ENCODE measurements at places on chromosomes 7 and 10.

GRCh38 chr10:104349623-104350126 lies 4.0 kb upstream of the CFAP58 start:
- no peak for DNase-seq

GRCh38 chr7:117205873-117206272 lies 117.0 kb downstream of the WNT2 start:
- no peak for DNase-seq

DNA sequence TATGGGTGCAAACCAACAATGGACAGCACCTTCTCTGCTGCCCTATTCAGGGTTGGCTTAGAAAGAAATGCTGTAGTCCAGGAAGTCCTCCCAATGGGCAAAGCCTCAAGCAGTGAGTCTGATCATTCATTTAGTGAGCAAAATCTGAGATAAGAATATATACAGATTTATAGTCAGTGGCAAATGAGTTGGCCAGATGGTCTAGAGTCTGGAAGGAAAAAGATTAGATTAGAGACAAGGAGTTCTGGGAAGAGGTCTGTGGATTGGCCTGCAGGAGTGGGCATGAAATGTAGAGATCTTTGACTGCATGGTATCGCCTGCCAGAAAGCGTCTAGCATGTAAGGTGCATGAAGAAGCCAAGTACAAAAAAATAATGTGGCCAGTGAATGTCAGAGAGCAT lies 201.9 kb upstream of the PTER start:
- no peak for DNase-seq

GRCh38 chr7:4854916-4855315 lies 6.9 kb downstream of the PAPOLB start:
- DNase-seq, result no peak

DNA sequence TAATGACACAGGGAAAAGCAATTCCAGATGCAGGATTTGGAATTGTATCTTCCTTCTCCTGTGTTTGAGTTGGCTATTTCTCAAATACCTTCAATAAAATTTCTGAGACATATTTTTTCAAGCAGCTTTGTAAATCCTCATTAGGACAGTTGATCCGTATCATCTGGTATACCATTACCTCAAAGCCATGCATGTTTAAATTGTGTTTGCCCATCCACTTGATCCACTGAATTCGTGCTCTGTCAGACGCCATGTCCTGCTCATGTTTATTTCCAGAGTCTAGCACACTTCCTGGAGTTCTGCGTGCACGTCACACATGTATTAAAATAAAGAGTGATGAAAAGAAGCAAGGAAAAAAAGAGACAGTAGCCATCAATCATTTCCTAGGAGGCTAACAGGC lies 141.8 kb upstream of the CDC14C start:
- DNase-seq, result no peak

DNA sequence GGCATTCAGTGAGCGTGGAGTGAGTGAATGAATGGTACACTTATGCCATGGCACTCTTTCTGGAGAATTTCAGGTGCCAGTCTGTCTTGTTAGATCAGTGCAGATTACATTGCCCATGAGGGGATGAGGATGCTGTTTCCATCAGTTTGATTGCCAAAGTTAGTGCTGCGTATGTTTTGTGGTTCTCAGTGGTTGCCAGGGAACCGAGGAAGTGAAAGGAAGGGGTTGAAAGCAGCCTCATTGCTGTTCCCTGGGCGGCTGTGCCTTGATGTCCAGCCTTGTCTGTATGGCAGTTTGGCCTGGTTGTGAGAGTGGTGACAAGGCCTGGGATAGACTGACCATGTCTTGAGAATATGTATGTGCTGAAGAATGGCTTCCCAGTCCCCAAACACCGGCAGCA lies 30.2 kb downstream of the WBP1L start:
- no peak for DNase-seq

DNA sequence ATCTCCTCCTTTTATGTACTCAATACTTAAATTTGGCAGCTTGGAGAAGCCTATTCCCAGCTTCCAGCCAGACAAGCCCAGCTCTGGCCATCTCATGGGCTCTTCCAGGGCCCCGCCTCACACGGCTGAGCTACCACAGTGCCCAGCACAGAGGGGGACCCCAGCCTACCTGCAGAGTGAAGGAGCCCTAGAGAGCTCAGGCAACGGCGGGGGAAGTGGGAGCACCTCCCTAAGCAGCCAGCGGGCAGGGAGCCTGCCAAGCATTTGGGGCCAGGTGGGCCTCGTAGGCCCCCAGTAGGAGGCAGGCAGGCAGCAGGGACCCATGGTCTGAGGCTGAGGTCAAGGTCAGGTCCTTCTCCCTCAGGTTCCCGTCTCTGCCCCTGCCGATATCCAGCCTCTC lies 29.1 kb upstream of the SMARCD3 start:
- DNase-seq, result no peak

DNA sequence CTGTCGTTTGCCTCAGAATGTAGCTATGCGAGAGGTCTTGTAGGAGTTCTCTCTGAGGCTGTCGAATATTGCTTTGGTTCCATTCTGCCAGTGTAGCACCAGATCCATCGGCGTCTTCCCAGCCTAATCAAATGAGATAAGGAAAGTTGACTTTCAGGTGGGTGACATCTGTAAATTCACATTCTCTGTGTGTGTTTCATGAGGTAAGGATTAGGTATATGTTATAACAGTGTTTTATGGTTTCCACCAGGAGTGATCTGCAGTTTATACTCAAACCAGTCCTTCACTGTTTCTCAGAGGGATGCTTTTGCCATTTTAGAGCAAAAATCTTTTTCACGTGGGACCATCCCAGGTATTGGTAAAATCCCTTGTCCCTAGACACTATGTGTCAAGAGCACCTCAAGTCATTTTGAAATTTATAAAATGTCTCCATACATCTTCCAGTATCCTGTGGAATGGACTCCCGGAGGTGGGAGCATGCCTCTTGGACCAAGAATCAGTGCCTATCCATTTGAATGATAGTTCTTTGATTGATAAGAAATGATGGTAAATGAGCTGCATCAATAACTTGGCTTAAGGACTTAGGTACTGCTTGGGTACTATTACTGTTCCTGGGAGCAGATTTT lies 7.9 kb downstream of the ANKRD1 start:
- no peak for DNase-seq

DNA sequence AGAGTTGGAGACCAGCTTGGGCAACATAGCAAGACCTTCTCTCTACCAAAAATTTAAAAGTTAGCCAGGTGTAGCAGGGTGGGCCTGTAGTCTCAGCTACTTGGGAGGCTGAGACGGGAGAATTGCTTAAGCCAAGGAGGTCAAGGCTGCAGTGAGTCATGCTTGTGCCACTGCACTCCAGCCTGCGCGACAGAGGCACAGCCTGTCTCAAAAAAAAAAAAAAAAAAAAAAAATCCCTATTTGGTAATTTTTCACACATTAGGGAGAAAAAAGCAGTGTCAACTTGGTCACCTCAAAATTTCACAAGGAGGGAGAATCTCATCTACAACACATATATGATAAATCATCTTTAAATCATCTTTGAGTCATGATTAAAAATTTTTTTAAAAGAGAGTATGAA lies 6.4 kb upstream of the ZNF398 start:
- DNase-seq, result no peak

GRCh38 chr10:113316506-113316905 lies 236.3 kb upstream of the HABP2 start:
- DNase-seq, result no peak

DNA sequence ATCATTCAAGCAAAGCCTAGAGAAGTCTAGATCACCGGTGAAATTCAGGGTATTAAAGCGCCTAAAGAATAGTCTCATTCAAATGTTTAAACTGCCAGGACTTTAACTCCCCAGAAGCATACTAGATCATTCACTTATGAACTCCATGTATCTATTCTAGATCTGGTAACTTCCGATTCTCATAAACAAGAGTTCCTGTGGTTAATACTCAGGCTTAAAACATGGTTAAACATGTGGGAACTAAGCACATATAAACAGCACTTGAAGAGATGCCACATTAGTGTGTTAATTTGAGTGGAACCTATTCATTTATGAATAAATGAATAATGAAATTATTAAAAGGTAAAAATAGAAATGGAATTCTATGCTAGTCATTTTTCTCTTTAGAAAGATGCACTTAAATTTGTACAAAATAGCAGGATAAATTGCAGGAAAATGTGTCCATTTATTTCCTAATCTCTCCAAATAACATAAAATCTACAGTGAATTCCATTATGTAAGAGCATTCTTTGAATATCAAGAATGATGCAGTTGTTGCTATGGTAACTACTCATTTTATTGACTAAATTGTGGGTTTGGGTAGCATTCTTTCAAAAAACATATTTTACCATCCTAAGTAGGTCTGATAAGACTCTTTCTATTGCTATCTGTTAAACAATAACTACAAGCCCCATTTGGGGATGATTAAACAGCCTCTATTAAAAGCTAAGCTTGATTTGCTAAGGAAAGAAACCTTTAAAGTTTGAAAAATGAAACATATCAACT lies 147.6 kb upstream of the TMEM168 start:
- DNase-seq, result no peak

DNA sequence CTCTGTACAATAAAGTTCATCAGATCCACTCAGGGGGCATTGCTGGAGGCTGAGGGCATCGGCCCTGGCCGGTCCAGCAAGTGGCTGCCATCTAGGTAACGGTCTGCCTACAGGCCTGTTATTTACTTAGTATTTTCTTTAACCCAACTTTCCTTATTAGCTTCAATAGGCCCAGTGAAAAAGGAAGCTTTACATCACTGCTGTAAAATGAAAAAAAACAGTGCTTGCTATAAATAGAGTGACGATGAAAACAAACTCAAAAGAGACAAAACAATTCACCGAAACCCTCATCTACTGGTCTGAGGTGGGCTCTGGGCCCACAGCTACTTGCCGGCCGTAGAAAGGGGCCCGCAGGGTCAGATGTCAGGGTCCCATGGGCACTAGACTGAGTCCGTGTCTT lies 192.5 kb downstream of the ELFN1 start:
- no peak for DNase-seq

GRCh38 chr7:40530292-40530691 lies 395.5 kb downstream of the SUGCT start:
- DNase-seq, result no peak

- DNase-seq, result no peak
Observed at GRCh38 chr10:44898665-44899064, 12.5 kb upstream of the TMEM72 start.

DNA sequence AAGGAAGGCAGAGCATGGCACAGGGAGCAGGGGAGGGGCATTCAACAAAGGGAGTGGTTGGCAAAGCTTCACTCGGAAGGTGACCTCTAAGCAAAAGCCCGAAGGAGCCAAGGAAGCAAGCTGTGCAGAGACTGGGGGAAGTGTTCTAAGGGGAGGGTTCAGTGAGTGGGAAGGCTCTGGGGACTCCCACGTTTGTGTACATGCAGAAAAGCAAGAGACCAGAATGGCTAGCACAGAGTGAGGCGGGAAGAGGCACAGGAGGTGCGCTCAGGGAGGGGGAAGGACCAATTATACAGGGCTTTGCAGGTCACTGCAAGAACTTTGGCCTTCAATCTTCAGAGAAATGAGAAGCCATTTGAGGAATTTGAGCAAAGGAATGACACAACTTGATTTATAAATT lies 7.4 kb downstream of the ARHGAP21 start:
- no peak for DNase-seq

- DNase-seq, result no peak
Observed at GRCh38 chr10:79185796-79186374, 117.1 kb downstream of the ZMIZ1 start.

- no peak for DNase-seq
Observed at GRCh38 chr7:134618756-134619530, 27.7 kb upstream of the BPGM start.

GRCh38 chr10:17009212-17009700 lies 120.4 kb downstream of the CUBN start:
- no peak for DNase-seq

DNA sequence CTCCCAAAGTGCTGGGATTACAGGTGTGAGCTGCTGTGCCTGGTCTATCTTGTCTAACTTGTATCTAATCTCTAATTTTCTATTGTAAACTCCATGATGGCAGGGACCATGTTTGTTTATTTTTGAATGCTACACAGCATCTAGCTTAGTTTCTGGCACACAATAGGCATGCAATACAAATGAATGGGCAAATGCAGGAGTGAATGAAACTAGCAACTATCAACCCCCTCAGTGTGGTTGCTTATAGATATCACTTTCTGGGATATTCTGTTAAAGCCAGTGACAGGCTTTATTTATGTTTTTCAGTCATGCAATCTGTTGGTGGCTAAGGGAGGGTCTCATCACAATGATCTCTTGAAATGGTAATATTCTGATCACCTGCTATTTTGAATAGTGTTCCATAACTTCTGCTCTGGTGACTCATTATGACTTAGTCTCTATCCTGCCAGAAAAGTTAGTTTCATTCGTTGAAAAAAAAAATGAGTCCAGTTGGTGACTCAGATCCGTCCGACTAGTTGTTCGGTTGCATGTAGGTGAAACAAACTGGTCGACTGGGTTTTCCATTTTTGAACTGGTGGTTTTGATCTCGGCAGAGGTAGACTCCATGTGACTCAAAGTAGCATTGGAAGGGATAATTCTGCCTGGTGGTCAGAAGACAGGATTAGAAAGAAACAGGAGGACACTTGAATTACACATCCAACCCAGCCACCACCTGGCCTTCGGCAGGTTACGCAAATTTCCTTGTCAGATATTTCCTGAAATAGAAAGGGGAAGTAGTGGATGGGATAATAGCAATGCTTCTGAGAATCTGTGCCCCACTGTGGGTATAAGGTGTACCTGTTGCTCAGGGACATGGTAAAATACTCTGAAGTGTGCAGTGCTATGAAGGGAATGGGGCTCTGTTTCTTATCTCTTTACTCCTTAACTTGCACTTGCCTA lies 76.8 kb downstream of the GATA3 start:
- DNase-seq, result no peak

DNA sequence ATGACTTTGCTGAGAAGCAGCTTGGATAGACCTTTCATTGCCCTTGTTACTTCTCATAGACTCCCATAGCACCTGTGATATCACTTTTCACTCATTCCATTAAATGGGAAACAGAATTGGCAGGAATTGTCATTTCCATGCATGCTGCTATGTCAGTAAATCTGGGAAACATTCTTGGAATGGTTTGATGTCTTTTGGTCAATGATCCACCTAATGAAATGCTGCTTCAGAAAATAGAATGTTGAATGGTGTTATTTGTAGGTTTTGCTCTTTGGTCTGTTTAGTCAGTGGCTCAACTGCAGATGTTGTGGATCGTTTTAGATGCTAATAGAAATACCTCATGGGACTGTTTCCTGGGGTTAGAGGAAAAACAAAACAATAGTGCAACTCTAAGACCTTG lies 127.8 kb downstream of the PLPP4 start:
- no peak for DNase-seq

Measured in stimulated activated CD4-positive, alpha-beta T cell treated with anti-CD3 and anti-CD28 coated beads, TNF-alpha, amount 100 ng/mL, for 1 hour (primary cell).